ENCODE measurements at places on chromosomes 1 and 21.

DNA sequence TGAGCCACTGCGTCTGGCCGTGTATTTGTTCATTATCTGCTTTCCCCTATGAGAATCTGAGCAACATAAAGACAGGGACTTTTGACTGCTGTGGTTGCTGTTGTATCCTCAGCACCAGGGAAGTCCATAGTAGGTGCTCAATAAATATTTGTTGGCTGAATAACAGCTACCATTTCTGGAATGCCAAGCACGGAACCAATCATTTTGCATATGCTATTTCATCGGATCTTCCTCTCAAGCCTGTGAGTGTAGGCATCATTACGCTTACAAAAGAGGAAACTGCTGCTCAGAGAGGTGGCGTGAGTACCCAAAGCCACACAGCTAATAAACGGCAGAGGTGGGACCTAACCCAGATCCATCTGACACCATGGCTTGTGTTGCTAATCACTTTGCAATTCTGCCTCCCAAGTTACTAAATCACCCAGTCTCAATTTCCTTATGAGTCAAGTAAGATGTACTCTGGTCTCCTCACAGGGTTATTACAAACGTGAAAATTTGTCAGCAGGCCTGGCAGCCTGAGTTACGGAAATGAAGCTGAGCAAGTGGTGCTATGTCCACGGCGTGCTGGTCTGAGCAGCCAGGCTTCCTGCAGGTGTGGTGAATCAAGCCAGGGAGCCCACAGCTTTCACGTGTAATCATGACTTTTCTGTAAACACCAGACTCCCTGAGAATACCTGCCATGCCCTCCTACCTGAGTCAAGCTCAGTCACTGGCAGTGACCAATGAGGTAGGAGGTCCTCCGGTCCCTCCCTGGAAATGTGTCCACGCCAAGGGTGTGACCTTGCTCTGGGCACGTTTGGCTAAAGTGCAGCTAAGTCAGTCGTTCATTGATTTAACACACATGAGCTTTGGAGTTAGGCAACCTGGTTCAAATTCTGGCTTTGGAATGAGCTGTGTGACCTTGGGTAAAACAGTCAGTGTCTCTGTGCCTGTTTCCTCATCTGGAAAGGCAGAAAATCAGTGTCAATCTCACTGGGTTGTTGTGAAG lies 4.8 kb upstream of the RHCE start:
- no peak for DNase-seq

DNA sequence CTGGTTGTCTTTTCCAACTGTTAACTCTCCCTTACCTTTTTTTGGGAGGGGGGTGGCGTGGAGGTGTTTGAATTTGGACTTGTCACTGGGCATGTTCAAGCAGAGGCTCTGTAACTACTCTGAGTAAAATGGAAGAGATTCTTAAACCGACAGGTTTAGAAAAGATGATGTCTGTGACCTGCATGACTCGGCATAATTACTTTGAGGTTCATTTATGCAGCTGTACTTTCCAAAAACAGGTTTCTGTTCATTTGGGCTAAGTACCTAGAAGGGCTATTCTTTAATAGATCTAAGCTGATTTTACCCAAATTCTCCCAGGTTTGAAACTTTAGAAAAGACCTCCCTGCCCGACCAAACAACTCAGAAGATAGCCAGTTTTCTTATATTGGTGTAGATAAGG lies 80.3 kb downstream of the SLC35A3 start:
- DNase-seq = no peak

GRCh38 chr1:37175666-37176215 lies 141.4 kb upstream of the GRIK3 start:
- no peak for DNase-seq

GRCh38 chr21:46598581-46599572 lies 6.0 kb downstream of the S100B start:
- no peak for DNase-seq

GRCh38 chr1:50531601-50532000 lies 108.4 kb upstream of the DMRTA2 start:
- DNase-seq = no peak

GRCh38 chr1:219088778-219089557 lies 84.7 kb upstream of the LYPLAL1 start:
- DNase-seq = peak; percentile 90

DNA sequence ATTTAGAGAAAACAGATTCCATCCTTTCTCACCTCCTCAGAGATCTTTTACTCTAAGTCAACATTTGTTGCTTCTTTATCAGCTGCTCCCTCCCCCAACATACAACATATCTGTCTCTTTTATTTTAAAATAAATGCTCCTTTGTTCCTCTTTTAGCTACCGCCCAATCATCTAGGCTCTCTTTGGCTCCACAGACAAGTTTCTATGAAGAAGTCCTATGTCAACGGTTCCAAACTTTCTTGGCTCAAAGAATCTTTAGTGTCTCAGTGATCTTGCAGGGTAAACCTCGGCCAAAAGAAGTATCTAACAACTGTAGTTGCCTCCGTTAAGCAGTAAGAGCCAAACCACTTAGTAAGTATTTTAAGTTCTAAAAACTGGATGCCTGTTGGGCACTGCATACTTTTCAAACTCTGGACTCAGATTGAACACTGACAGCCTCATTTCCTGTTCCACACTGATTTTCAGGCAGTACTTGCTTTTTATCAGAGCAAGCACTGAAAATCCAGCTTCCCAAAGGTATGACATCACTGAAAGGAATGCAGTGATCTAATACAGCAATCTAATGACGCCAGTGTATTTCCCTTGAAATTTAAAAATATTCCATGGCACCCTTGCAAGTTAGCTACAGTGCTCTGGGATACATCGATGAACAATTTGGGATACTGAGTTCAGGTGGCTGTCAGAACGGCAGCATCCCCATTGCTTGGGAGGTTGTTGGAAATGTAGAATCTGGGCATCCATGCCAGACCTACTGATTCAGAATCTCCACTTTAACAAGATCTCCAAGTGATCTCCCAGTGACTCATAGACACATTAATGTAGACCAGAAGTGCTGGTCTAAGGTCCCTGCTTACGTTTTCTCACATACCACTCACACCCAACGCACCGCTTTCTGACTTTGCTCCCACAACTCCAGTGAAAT lies 26.8 kb downstream of the EGLN1 start:
- no peak for DNase-seq

DNA sequence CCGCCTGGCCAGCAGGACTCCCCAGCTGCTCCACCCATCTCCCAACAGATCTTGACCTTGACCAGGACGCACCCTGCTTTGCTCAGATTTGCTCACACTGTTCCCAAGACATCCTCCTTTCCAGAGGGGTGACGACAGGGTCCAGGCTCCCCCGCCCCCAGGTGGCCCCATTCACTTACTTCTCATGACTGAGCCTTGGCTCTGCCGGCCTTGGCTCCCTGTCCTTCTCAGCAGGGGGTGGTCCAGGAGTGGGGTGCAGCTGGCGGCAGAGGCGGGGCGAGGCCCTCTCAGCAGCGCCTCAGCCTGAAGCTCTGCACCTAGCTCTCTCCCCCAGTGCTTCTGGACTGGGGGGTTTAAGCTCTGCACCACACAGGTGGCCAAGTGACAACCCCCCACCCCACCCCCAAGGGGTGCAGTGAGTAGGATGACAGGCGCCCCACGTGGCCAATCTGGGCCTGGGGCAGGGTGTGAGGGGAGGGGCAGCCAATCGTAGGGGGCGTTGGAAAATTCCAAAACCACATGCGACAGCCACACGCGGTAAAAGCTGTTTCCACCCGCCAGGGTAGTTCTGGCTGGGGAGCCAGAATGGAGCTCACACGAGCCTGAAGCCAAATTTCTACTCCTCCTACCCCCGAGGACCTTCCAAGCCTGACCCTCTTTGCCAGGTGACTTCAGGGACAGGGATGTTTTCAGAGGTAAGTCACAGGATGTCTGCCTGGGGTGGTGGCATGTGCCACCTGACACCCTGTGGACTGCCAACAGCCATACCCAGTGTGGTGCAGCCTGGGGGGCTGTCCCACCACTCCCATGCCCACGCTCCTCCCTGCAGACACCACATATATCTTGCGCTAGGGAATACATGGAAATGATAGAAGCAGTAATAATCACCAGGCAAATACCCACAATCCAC lies 5.6 kb downstream of the RORC start:
- no peak for DNase-seq

GRCh38 chr21:37257511-37257966 lies 9.6 kb downstream of the VPS26C start:
- DNase-seq = no peak

DNA sequence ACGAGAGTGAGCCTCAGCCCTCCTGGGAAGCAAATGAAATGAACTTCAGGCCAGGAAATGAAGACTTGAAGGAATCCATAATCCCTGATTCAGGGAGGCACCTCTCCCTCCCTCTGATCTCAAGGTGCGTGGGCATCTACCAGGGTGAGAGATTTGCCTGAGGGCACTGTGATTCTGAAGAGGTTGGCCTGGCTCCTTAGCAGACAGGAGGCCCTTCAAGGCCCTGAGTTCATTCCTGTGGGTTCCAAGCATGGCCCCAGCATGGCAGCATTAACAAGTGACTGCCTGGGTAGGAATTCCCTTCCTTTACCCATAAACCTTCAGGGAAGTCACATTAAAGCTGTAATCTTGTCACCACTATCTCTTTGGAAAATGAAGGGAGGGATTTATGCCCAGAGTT lies 29.8 kb upstream of the IFNGR2 start:
- DNase-seq = no peak

DNA sequence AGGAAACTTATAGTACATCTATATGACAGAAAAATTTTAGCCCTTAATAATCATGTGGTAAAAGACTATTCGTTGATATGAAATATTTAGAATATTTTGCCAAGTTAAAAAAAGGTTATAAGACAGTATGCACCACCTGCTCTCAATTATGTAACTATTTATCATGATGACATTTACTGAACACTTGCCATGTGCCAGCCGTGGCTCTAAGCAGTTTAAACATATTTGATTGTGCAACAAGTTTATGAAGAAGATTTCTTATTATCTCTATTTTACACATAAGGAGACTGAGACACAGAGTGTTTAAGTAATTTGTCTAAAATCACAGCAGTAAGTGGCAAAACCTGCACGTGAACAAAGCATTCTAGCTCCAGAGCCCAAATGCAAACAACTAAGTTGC lies 199.3 kb upstream of the JUN start:
- no peak for DNase-seq

DNA sequence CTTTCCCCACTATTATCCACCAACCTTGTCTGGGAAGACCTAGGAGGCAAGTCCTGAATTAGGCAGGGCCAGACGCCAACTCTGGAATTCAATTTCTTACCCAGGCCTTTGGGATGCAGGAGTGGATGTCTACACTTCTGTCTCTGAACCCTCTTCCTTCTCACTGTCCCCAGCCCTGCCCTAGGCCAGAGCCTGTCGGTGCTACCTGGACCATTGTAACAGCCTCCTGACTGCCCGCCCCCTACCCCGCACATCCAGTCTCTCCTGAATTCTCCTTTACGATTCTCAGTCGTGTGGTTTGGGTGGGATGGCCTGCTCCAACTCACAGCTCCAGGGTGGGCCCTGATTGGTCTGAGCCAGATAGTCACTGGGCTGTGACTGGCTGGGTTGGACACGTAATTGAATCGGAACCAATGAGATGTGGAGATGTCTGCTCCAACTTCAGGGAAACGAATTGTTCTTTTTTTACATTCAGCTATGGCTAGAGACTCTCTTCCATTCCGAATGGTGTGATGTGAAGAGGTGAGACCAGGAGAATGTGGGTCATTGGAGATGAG lies 304.6 kb downstream of the PTPRU start:
- no peak for DNase-seq

GRCh38 chr1:187001198-187001889 lies 172.6 kb downstream of the PLA2G4A start:
- DNase-seq = no peak

DNA sequence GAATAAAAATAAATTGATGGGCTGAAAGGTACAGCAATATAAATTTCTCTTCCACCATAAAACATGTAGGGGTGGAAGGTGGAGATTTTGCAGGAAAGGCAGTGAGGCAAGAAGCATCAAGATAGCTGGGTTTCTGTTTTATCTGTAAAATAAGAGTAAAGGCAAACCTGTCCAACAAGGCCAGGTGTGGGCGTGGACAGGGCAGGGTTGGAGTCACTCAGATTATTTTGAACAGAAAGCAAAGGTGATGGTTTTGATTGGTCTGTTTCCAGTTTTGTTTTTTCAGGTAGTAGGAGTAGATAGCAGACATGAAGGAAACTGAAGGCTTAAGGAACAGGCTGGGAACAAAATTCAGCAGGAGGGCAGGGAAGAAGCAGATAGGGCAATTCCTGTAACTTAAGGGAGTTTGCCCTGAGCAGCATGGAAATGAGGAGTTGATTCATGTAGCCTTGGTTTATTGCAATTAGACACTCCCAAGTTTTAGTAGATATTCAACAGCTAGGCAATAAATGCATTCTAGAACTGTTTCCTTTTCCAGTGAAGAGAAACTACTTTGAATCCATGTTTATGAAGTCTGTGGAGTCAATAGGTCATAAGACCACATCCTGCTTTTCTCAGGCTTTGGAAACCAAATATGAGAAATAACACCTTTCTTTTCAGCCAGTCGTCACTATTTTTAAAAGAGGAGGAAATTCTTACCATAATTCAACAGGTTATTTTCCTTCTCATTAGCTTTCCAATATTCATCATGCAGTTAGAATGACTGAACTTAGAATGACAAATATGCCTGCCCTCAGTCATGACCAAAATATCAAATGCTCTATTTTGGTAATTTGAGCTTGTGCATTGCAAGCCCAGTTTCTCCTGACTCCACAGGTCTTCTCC lies 38.7 kb upstream of the CD55 start:
- no peak for DNase-seq

- DNase-seq = no peak
Measured at GRCh38 chr1:100942304-100943046, 46.6 kb downstream of the SLC30A7 start.

DNA sequence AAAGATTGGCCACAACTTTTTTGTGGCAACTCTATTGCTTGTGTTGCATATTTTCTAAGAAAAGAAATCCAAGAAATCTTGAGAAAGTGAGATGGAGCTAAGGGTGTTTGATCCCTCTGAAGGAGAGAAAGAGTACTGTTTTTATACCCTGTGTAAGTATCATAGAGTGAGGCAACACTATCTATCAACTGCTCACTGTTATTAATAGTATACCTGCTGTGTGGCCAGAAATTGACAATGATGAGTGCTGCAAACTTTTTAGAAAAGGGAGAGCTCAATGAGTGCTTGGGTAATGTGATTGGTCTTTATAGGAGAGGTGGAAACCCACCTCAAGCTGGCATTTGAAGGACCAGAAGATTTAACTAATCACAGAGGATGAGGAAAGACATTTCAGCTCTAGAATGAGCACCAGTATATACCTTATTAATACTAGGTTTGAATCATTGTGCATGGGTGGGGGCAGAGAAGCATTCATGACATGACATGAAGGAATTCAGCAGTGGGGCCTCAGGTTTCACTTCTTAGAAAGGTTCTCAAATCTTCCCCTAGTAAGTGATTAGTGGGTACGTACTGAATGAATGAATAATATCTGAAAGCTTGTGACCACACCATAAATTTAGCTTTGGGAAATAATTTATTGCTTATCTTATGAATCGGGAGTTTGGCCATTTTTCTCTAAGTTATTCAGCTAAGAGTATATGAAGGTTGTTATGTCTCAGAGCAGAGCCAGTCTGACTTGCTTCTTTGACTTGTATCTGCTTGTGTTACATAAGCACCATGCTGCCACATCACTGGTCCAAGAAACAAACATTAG lies 169.2 kb upstream of the SGIP1 start:
- DNase-seq = no peak

Measured in cardiac septum (tissue), 1 donor.